Dermis microvascular lymphatic vessel endothelial cell (primary cell): ENCODE measurements at places on chromosomes 6 and 20.
A peak's percentile ranks its signal among the peaks of the same experiment; 100 is the strongest.

DNA sequence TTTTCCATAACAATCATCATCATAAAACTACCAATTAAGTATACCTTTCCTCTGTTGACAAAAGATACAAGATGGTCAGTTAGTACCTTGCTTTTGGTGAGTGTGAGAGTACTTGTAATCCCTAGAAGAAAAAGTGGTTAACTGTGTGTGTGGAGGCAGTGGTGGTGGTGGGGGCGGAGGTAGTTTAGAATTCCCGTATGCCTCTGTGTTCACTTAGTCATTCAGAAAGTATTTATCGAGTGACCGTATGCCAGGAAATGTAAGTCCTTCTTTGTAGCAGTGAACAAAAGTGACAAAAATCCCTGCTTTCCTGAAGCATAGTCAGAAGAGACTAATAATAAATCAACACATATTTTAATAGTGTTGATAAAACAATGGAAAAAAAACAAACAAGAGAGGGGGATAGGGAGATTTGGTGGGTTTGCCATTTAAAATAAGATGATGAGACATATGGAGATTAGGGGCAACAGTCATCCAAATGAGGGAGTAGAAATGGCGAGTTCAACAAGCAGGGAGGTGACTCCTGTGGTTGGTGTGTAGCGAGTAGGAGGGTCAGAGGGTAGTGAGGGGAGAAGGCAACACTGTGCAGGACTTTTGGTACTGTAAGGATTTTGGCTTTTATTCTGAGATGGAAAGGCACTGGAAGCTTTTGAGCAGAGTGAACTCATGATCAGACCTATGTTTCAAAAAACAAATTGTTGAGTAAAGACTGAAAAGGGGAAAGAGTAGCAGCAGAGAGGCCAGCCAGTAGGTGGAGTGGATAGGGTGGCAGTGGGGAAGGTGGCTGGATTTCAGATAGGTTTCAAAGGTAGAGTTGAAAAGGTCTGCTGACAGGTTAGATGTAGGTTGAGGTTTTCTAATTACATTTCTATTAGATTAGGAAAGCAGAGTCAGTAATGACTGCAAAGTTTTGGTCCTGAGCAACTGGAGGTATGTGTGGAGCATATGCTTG lies 40.3 kb upstream of the SIM1 start:
- DNase-seq: peak; percentile 74

- no peak for DNase-seq
Measured at GRCh38 chr6:47785182-47785581, 3.4 kb downstream of the OPN5 start.

- no peak for DNase-seq
Measured at GRCh38 chr6:16991981-16992629, 109.7 kb upstream of the STMND1 start.

- no peak for DNase-seq
Measured at GRCh38 chr6:11292091-11292490, 59.6 kb upstream of the NEDD9 start.
